Fibroblast of the aortic adventitia (primary cell): ENCODE measurements at places on chromosomes 7 and 10. TPM values are rescaled to one million over a fixed set of nuclear protein-coding genes. Genes with fewer than 3 reads are reported as not detected.

Gene PLAC9
- 32.1 and 78.7 TPM in 2 replicates for total RNA-seq

Gene BAIAP2L1
- total RNA-seq, result 1.1 and 2.8 TPM in 2 replicates

Gene LRRD1
- total RNA-seq, result 0.09 and 0.41 TPM in 2 replicates

Gene WDFY4
- total RNA-seq, result under 0.01 TPM in 1 of 2 replicates, not detected in the other

Gene DNAH11
- total RNA-seq, result 2.7 TPM in 1 of 2 replicates, not detected in the other

Gene PNLIPRP2
- total RNA-seq, result not detected in 2 replicates

Gene CYP3A4
- total RNA-seq, result not detected in 2 replicates

Gene ST8SIA6
- total RNA-seq, result 0.09 TPM in 1 of 2 replicates, not detected in the other

Gene DRGX
- total RNA-seq, result not detected in 2 replicates

Gene NCF1
- not detected in 2 replicates for total RNA-seq

Gene C7orf33
- total RNA-seq, result not detected in 2 replicates

Gene CCAR1
- 57.1 and 166 TPM in 2 replicates for total RNA-seq

Gene RBP4
- total RNA-seq, result 1.9 and 2.5 TPM in 2 replicates

Gene TMEM225B
- total RNA-seq, result 0.54 TPM in 1 of 2 replicates, not detected in the other

Gene CPXM2
- total RNA-seq, result 31.6 and 64.0 TPM in 2 replicates

Gene CARD11
- under 0.01 and 0.08 TPM in 2 replicates for total RNA-seq
